K562 (cell line): ENCODE measurements at places on chromosomes 12 and 14. TPM values are rescaled to one million over a fixed set of nuclear protein-coding genes. Genes with fewer than 3 reads are reported as not detected.
A peak's percentile ranks its signal among the peaks of the same experiment; 100 is the strongest.

DNA sequence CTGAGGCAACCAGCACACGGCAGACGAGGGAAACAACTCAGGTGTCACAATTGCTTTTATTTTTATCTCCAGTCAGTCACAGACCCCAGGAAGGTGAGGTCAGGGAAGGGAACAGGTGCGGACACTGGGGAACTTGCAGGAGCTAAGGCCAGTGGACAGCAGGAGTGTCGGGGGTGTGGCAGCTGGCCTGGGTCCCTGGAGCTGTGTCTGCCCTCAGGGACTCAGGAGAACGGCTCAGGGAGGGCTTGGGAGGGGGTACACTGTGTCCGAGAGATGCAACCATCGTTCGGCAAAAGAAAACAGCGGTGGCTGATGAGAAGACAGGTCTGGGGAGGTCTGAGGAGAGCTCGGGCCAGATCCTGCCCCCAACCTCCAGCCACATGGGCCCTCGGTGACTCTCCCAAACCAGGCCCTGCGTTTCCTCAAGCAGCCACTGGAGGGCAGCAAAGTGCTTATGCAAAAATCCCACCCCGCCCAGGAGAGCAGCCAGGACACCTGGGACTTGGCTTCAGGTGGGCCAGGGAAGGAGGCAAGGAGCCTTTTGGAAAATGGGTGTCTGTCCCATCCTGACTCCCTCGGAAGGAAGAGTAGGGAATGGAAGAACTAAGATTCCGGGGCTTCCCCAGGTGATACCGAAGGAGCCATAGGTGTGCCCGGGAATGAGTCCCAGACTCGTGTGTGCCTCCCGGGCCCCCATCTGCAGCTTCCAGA is 24.1 kb upstream of the BCDIN3D start:
- peak; percentile 86 for DNase-seq

The TMPRSS12 gene
- total RNA-seq: not detected in 2 replicates

- no peak for DNase-seq
Measured at GRCh38 chr12:9730591-9730990, 2.3 kb downstream of the CLECL1 start.

DNA sequence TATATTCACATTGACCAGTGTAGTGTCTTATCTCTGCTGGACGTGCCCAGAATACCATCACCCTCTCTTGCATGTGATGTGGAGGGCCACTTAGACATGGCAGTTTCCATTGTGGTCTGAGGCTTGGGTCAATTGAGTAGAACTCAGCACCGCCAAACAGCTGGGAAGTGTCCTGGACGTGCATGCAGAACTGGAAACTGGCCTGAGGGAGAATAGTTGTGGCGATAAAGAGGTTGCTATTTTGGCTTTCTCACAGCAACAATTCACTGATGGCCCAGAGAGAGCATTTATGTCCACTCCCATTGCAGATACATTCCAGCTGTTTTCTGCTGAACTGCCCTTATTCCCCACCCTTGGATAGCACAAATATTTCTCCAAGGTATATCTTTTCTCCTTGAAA is 210.1 kb upstream of the DAAM1 start:
- no peak for DNase-seq

DNA sequence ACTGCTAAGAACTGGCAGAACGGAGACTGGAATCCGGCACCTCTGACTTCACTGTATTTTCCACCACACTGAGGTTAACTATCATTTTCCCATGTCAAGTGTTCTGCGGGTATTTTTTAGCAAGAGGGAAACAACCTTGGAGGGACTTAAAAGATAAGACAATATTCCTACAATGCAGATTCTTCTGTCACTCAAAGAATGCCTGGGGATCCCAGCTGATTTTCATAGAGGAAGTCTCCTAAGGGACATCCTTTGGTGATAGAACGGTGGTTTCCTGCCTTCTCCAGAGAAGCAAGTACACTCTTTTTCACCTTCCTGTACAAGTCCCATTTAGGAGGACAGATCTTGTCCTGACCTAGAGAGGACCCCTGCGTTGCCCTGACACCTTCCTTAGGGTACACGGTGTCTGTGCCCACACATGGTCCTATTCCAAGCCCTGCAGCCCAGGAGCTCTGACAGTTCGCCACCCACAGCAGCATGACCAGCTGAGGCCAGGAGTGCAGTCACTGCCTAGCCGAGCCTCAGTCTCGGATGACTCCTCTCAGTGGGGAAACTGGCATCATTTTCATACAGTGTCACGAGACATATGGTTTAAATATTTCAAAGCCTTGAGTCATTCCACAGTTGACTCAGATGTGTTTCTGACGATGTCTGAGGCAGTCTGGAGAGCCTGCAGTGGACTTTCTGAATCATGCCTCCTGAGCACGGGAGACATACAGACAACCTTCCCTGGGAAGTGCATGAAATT is 181.3 kb upstream of the FKBP4 start:
- DNase-seq: no peak

The KCNK13 gene
- not detected in 2 replicates for total RNA-seq

DNA sequence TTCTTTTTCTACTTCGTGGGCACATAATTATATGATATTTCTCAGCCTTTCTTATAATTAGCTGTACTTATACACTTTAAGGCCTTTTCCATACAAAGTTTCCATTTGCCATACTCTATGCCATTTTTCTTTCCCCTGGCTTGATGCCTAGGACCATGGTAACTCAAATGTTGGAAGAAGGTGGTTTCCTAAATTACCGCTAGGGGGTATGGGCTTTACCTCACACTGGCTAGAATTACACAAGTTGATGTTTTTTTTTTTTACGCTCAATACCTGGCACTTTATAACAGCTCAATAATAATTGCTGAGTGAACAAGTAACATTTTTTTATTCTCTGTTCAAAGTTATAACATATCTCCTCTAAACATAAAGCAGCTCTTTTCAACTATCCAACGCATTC is 306.8 kb upstream of the LRFN5 start:
- no peak for DNase-seq

DNA sequence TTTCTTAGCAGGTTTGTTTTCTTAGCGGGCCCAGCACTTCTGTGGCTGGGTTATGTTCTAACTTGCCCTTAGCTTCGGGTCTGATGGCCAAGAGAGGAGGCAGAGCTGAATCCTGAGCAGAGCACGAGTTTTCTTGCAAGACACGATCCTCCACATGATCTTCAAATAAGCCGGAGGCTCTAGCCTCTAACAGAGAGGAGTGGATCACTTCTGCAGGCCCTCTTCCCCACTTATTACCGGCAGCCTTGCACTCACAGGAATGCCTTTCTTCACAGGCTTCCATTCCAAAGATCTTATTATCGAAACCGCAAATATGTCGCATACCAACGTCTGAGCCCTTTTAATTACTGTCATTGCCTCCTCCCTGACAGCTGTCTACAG is 79.5 kb downstream of the SINHCAF start:
- DNase-seq: no peak

The MUCL1 gene
- not detected in 2 replicates for total RNA-seq

DNA sequence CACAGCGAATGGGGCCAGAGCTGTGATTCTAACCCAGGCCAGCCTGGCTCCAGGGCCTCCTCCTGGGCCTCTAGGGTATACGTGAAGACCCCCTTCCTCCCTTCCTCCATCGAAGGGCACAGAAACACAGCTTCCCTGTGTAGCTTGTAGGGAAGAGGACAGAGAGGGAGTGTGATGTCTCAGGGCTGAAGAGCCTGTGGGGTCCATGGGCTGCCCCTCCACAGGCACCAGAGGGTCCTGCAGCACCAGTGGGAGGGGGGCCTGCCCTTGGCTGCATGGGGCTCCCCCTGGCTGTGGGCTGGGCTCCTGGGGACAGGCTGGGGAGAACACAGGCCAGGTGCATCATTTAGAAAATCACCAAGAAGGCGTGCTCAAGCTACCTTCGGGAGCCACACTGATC is 178.5 kb downstream of the CALM1 start:
- no peak for DNase-seq

The RABGGTA gene
- 19.2 and 21.0 TPM in 2 replicates for total RNA-seq

DNA sequence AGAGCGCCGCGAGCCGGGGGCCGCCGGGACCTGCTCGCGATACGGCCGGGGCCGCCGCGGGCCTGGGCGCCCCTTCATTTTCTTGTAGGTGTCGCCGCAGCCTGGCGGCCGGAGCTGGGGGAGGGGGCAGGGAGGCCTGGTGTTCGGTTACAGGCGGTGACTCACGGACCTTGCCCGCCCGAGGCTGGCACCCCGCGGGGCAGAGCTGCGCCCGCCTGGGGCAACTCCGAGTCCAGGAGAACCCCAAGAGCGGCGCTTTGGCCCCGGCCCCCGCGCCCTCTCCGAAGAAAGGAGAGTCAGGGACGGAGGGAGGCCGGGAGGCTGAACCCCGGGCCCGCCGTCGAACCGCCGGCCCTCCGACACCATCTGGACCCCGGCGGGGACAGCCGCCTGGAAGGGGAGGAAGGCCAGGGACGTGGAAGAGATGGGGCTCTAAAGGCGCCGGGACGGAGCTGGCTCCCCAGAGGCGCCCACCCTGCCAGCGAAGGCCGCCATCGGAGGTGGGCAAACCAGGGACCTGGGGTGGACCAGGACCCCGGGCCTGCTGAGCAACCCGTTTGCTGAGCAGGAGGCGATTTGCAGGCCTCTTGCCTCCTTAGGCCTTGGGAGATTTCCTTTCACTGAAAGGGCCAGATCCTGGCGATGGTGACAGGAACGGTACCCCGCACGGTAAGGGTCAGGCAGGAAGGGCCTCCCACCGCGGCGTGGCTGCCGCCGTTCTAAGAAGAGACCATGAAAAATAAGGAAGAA is 843 bp upstream of the NUAK1 start:
- no peak for DNase-seq

The ABCD2 gene
- 0.04 TPM in 1 of 2 replicates, not detected in the other for total RNA-seq

DNA sequence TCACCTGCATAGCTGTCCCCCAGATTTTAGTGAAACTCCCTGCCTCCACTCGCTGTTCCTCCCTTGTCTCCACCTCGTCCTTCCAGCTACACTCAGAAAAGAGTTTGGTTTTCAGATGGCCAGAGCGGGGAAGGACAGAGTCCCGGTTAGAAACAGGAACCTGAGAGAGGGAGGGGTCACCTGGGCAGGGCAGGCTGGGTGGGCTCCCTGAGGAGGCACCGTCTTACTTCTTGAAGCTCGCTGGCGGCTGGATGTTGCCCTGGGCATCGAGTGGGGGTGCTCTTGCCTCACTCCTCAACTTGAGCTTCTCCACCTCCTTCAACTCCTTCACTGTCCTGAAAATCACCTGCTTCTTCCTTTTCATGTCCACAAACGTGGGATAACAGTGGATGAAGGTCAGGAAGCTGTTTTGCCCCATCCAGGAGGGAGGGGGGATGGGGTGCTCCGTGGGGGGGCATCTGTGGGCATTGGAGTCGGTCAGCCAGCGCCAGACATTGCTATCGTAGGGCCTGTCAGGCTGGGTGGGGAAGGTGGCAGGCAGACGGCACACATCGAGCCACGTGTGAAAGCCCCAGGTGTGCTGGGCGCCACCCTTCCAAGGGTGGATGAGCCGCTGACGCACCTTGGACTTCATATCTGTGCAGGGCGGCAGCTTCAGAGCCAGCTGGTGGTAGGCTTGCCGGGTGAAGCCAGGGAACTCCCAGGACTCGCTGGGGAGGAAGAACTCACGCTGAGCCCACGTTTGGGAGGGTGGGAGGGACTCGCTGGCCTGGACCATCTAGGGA is 2.0 kb downstream of the TEX52 start:
- DNase-seq: no peak

GRCh38 chr14:52917735-52918134 is 33.1 kb downstream of the FERMT2 start:
- no peak for DNase-seq

The LMO3 gene
- total RNA-seq: 0.20 and 0.40 TPM in 2 replicates

DNA sequence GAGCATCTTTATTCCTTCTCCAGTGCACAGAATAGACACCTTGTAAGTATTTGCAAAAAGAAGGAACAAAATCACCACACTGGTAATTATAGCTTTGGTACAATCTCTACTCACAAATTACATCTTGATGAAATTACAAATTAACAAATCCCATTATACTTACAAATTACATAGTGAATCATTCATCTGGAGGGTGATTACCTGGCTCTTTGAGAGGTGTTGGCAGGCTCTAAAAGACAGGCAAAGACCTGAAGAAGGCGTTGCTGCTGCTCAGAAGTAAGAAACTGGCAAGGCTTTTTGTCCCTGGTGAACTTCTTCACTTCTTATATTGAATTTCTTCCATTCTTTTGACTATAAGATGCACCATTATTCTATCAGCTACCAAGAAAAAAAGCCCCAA is 21.7 kb upstream of the LMNTD1 start:
- no peak for DNase-seq

DNA sequence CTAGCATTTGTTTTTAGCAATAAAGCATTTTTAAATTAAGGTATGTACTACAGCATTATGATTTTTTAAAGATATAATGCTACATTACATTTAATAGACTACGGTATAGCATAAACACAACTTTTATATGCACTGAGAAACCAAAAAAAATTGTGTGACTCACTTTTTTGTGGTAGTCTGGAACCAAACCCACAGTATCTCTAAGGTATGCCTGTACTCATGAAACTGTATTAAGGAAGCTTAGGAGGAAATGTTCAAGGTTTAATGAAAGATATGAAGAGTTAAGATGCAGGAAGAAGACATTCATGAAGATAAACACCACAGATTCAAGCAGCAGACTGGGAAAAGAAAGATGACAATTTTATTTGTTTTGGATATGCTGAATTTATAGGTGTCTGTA is 51.7 kb downstream of the PPP1R12A start:
- DNase-seq: no peak

DNA sequence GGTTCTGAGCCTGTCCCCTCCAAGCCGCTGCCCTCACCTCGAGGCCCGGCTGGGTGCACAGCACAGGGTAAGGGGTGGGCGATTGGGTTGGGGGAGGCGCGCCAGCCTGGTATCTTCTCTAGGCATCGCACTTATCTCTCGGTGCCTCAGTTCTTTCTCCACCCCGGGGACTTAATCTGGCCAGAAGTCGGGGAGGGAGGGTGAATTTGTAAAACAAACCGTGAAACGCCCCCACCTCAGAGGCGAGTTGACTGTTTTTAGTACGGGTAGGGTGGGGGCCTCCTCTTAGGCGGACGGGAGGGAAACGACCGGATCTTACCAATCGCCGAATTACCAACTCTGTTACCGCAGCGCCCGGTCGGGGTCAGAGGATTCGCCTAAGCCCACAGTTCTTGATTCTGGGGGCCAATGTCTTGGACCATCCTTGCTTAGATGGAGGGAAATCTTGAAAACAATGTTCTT is 1.4 kb upstream of the TBX3 start:
- DNase-seq: no peak

The KLRD1 gene
- not detected in 2 replicates for total RNA-seq

DNA sequence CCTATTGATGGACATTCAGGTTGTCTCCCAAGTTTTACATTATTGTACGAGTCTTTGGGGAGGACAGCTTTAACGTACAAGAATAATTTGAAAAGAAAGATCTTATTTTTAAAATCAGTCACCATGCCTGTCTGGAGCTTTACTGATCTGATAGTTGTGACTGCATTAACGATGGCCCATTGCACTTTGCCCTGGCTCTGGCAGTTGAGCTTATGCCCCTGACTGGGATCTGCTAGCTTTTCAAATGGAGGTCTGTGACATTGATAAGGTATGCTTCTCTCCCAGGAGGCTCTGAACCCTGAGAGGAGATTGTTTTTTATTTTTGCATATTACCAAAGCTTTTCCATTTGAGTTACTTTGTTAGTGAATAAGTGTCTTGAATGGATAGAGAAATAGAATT is 17.9 kb upstream of the RAB3IP start:
- no peak for DNase-seq

The GPX2 gene
- total RNA-seq: 0.24 and 0.56 TPM in 2 replicates

The SLC17A8 gene
- not detected in 2 replicates for total RNA-seq
